ENCODE measurements at places on chromosomes 4 and X. TPM values are rescaled to one million over a fixed set of nuclear protein-coding genes. Genes with fewer than 3 reads are reported as not detected.
A peak's percentile ranks its signal among the peaks of the same experiment; 100 is the strongest.

DRD5 gene
- not detected for total RNA-seq

GRCh38 chrX:29187264-29187663 is 600.0 kb downstream of the IL1RAPL1 start:
- no peak for DNase-seq
- H3K4me3 ChIP-seq = no peak overlapping the region
- H3K36me3 ChIP-seq = no peaks in the 10 kb centered on the region
- H3K4me1 ChIP-seq = no peaks in the 10 kb centered on the region

SMR3B gene
- total RNA-seq = not detected

GRCh38 chr4:106126062-106126461 is 189.9 kb downstream of the TBCK start:
- no peak overlapping the region for H3K4me3 ChIP-seq
- no peaks in the 10 kb centered on the region for H3K4me1 ChIP-seq
- DNase-seq = no peak
- H3K36me3 ChIP-seq = no peaks in the 10 kb centered on the region

DNA sequence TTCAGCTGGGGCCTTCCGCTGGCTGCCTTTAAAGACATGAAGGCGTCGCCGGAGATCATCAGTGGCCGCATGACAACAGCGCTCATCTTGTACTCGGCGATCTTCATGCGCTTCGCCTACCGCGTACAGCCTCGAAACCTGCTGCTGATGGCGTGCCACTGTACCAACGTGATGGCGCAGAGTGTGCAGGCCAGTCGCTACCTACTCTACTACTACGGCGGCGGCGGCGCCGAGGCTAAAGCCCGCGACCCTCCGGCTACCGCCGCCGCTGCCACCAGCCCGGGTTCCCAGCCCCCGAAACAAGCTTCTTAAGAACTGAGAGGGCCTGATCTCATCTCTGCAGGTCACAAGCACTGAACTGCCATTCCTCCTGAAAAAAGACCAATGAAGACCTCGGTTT is 437 bp downstream of the MPC1L start:
- no peaks in the 10 kb centered on the region for H3K27me3 ChIP-seq
- DNase-seq = no peak
- H3K27ac ChIP-seq = no peak overlapping the region
- H3K36me3 ChIP-seq = no peaks in the 10 kb centered on the region
- no peaks in the 10 kb centered on the region for H3K4me1 ChIP-seq

DNA sequence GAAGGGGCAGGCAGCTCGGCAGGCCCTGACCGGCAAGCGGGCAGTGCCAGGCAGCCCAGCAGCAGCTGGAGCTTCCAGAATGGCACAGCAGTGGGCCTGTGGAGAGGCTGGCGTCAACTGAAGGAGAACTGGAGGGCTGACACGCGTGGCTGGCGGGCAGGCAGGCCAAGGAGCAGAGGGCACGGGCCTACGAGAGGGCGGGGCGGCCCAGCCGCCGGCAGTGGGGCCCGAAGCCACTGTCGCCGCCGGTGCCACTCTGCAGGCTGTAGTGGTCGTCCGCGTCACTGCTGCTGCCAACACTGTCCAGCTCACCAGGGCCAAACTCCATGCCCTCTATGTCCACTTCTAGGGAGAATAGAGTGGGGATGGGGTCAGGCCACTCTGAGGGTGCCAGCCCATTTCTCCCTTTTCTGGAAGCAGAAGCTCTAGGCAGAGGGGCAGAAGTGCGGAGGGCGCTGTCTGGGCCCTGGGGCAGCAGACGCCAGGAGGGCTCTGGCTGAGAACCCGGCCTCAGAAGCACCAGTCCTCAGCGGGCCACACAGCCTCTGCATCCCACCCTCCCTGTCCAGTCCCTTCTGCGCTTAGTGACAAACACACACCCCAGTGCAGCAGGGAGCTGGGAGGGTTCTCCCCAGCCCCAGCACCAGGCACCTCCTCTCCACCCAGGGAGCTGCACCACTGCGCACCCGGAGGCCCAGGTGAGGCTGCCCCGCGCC is 8.6 kb upstream of the HAUS3 start:
- H3K4me1 ChIP-seq = no peaks in the 10 kb centered on the region
- no peaks in the 10 kb centered on the region for H3K36me3 ChIP-seq
- no peak overlapping the region for H3K4me3 ChIP-seq
- no peaks in the 10 kb centered on the region for H3K27me3 ChIP-seq
- no peak overlapping the region for H3K27ac ChIP-seq

DNA sequence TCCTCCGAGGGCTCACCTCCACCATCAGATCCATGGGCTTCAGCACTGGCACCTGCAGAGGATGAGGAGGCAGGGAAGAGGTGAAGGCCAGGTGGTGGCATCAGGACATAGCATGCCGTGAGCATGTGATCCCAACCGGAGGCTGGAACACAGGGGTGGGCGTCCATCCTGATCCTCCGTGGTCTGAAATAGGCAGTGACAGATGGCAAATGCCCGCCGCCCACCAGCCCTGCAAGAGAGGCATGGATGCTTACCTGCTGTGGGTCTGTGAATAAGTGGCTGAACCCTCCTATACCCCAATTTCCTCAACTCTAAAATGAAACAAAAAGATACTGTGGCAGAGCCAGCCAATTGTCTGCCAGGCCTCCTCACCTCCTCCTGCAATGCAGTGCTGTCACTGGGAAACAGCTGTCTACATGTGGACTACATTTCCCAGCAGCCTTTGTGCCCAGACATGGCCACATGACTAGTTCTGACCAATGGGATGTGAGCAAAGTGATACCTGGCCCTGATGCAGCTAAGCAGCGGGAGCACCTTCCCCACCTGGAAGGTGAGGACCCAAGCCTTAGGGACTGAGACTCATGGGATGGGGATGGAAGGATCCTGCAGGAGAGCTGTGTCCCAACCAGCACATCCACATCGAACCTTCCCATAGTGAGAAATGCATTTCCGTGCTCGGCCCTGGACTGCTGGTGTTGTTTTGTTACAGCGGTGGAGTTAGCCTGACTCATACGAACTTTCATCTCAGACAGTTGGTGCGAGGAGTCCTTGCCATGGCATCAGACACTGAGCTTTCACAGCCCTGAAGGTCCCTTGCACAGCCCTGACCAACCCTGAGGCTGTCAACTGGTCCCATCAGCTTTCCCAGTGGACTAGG is 99.5 kb downstream of the PPP2R2C start:
- H3K27ac ChIP-seq = no peak overlapping the region
- H3K27me3 ChIP-seq = no peaks in the 10 kb centered on the region
- no peaks in the 10 kb centered on the region for H3K36me3 ChIP-seq
- DNase-seq = no peak
- no peak overlapping the region for H3K4me3 ChIP-seq

GRCh38 chr4:3128976-3129375 is 54.5 kb downstream of the HTT start:
- no peak overlapping the region for H3K4me3 ChIP-seq
- DNase-seq = no peak
- H3K4me1 ChIP-seq = no peaks in the 10 kb centered on the region
- H3K27ac ChIP-seq = no peak overlapping the region

DNA sequence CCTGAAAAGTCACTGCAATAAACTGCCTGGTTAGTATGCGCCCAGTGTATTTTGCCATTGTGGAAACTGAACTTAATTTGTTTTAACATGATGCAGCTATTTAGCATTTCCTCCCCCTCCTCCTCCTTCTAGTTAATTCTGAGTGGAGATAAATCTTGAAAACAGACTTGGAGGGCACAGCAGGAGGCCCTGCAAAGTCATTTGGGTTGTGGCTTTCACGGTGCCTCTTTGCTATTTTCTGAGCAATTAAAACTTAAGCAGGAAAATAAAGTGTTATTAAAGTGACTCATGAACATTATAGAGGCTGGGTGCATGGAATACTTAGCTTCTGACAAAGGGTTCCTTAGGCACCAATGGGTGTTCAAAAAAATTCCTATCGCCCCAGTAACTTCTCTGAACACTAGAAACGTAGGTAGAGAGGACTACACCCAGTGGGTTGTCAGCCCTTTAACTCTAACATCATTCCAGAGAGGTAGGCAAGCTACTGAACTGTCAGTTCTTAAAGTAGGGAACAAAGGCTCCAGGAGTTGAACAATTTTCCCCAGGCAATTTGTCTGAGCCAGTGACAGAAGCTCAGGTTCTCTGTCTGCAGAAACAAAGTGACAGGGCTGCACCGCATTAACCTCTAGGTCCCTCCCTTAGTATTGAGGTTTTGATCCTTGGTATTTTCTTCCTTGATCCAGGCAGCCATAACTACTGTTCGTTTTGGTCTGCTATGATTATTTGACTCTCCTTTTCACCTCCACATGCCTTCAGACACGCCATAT is 158.3 kb upstream of the KIT start:
- DNase-seq = no peak
- H3K27me3 ChIP-seq = no peaks in the 10 kb centered on the region
- H3K4me1 ChIP-seq = peaks cover 3% of the 10 kb centered on the region
- H3K27ac ChIP-seq = no peak overlapping the region

BGN gene
- 0.08 TPM for total RNA-seq

- no peak overlapping the region for H3K4me3 ChIP-seq
- no peaks in the 10 kb centered on the region for H3K36me3 ChIP-seq
- no peaks in the 10 kb centered on the region for H3K27me3 ChIP-seq
- DNase-seq = no peak
- H3K27ac ChIP-seq = no peak overlapping the region
Observed at GRCh38 chr4:150782921-150783320, 201.0 kb downstream of the MAB21L2 start.

GRCh38 chrX:55143621-55144020 is 54.8 kb downstream of the PAGE2 start:
- no peaks in the 10 kb centered on the region for H3K27me3 ChIP-seq
- no peaks in the 10 kb centered on the region for H3K4me1 ChIP-seq
- H3K4me3 ChIP-seq = no peak overlapping the region
- no peaks in the 10 kb centered on the region for H3K36me3 ChIP-seq

- no peak for DNase-seq
- H3K27ac ChIP-seq = no peak overlapping the region
- no peak overlapping the region for H3K4me3 ChIP-seq
- H3K36me3 ChIP-seq = no peaks in the 10 kb centered on the region
Observed at GRCh38 chr4:128718768-128719167, 90.7 kb upstream of the JADE1 start.

UCP1 gene
- not detected for total RNA-seq

DNA sequence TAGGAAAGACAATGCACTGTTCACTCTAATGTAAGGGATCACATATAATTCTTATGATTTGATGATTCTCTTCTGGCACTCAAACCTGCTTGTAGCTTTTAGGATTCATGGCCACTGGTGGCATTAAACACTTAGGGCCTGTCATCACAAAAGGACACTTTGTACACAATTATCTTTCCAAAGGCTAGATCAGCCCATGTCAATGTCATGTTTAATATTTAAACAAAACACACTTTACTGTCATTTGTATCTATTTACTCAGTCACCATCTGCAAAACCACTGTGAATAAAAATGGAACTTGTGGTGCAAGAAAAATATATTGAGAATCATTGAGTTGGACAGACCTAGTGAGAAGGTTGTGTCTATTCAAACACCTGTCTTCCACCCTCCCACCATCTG is 83.6 kb upstream of the TTC29 start:
- H3K4me1 ChIP-seq = no peaks in the 10 kb centered on the region
- H3K36me3 ChIP-seq = no peaks in the 10 kb centered on the region
- no peak overlapping the region for H3K4me3 ChIP-seq
- H3K27me3 ChIP-seq = peaks cover 11% of the 10 kb centered on the region
- H3K27ac ChIP-seq = no peak overlapping the region

DNA sequence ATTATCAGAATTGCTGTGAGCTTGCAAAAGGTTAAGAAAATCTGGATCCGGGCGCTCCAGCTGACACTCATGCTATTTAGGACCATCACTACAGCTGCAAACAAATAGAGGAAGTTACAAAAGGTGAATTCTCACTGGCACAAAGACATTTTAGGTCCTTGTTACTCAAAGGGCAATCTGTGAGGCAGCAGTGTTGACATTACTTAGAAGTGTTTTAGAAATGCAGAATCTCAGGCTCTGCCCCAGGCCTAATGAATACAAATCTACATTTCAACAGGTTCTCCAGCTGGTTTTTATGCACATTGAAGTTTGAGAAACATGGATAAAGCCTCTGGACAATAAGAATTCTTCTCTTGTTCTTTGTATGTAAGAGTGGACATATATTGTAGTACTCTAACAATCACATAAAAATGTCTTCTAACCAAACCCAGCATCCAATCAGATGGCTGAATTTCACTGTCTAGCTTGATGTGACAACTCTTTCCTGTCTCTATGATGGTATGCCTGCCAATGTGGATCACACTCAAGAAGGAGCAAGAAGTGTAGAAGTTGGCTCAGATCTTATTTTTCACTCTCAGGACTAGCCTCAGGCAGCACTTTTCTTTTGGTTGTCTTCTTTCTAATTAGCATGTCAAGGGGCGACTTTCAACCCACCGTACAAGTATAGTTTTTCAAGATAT is 18.8 kb downstream of the SLC7A11 start:
- no peak for DNase-seq
- H3K27me3 ChIP-seq = no peaks in the 10 kb centered on the region
- no peak overlapping the region for H3K4me3 ChIP-seq
- H3K27ac ChIP-seq = peak overlapping the region; percentile 97
- H3K4me1 ChIP-seq = peaks cover 71% of the 10 kb centered on the region

UGT2B17 gene
- not detected for total RNA-seq

- no peak overlapping the region for H3K27ac ChIP-seq
- no peak overlapping the region for H3K4me3 ChIP-seq
- no peak for DNase-seq
- peaks cover 3% of the 10 kb centered on the region for H3K27me3 ChIP-seq
Observed at GRCh38 chr4:150590631-150591030, 8.7 kb downstream of the MAB21L2 start.
